Glutamatergic neuron (in vitro differentiated cells): ENCODE measurements at places on chromosomes 7 and 10.

GRCh38 chr7:29764227-29764626, 42.1 kb upstream of the WIPF3 start:
- DNase-seq, result no peak

GRCh38 chr7:13692548-13692947, 296.9 kb downstream of the ETV1 start:
- no peak for DNase-seq

- no peak for DNase-seq
Observed at GRCh38 chr10:44391981-44392380, 7.1 kb upstream of the CXCL12 start.

DNA sequence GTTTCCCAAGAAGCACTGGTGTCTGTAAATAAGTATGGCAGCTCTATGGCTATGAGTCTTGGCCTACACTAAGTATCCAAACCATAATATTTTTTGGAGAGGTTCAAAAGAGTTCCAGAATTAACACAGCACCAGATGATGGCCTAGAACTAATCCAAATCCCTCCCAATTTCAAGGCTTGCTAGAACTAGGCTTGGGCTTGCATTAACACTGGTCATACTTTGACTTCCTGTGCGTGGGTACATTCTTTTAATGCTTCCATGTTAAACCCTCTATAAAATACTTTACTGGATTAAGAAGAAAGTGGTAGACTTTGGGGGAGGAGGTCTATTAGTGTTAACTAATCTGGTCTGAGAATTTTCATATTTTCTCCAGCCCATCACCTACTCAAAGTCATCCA, 3.1 kb downstream of the AASS start:
- DNase-seq, result no peak

DNA sequence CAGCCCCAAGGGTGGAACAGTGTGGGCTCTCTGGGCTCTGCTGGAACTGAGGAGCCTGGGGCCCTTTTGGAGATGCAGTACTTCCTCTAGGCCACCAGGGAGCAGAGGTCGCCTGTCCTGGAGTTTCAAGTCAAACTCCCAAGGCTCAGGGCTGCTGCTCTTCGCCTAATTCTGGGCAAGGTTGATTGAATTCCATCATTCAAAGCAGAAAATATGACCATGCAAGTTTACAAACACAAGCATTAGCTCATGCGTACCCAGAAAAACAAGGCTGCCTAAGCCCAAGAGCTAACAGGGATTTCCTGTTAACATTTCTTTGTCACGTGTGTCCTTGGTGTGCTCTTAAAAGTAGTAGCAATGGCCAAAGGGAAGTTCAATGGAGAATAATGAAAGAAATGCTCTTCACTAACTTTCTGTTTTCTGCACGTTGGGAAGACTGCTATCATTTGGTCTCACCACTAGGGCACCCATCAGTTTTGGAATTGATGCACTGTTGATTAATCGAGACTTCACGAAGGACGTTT, 20.1 kb downstream of the LDB3 start:
- DNase-seq, result peak; percentile 61

- no peak for DNase-seq
Observed at GRCh38 chr10:49161411-49161997, 26.7 kb downstream of the TMEM273 start.

- DNase-seq, result no peak
Observed at GRCh38 chr7:104064969-104065387, 75.5 kb upstream of the RELN start.

- no peak for DNase-seq
Observed at GRCh38 chr7:16025696-16026095, 339.2 kb upstream of the MEOX2 start.

DNA sequence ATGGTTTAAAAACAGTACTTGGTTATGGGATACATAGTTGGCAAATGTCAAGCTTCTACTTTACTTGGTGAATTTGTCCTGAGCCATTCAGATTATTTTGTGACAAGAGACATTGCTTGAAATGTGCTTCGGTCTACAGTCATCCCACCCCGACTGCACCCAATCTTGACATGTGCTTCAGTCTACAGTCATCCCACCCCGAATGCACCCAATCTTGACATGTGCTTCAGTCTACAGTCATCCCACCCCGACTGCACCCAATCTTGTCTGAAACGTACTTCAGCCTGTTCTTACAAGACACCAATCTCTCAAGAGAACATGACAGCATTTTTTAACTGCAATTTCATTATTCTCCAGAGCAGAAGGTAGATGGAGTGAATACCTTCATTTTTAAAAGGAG, 47.8 kb downstream of the PRKCQ start:
- DNase-seq, result no peak

DNA sequence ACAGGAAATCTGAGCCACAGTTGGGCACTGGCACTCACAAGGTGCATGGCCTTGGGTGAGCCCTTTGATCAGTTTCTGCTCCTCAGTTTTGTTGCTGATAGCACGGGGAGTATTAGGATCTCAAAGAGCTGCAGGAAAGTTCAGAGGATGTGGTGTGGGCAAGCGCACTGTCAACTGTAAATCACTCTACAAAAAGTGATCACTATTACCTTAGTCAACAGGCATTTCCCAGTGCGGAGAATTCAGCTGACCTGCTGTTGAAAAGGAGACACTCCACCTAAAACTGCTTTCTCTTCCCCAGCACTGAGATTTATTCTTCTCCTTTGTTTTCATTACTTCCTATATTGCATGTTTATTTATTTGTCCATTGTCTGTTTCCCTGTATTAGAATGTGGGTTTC, 331.0 kb downstream of the PRPF18 start:
- DNase-seq, result no peak

GRCh38 chr7:141238596-141239243, 164.9 kb downstream of the TMEM178B start:
- DNase-seq, result no peak

DNA sequence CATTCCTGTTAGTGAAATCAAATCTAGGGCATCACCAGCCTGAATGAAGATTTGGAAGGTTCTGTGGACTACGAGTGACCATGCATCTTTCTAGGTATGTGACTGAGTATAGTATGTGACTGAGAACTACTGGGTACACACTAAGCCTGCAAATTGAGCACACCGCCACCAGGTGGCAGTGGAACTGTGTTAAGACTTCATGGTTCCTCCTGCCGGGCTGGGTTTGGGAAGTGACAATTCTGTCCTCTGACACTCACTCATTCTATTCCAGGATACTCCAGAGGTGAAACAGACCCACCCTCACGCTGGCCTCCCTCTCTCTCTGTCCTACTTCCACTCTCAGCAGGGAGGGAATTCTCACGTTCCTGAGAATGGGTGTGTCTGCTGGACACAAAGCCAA, 84.0 kb upstream of the TMEM248 start:
- peak; percentile 35 for DNase-seq

- no peak for DNase-seq
Observed at GRCh38 chr10:28940158-28940888, 263.0 kb downstream of the BAMBI start.

- no peak for DNase-seq
Observed at GRCh38 chr10:52491246-52491995, 177.3 kb downstream of the DKK1 start.

- no peak for DNase-seq
Observed at GRCh38 chr10:15252396-15252795, 83.9 kb upstream of the NMT2 start.

GRCh38 chr7:74029089-74029785, 1.3 kb downstream of the ELN start:
- no peak for DNase-seq

- DNase-seq, result no peak
Observed at GRCh38 chr10:52621635-52622079, 150.9 kb downstream of the MBL2 start.

DNA sequence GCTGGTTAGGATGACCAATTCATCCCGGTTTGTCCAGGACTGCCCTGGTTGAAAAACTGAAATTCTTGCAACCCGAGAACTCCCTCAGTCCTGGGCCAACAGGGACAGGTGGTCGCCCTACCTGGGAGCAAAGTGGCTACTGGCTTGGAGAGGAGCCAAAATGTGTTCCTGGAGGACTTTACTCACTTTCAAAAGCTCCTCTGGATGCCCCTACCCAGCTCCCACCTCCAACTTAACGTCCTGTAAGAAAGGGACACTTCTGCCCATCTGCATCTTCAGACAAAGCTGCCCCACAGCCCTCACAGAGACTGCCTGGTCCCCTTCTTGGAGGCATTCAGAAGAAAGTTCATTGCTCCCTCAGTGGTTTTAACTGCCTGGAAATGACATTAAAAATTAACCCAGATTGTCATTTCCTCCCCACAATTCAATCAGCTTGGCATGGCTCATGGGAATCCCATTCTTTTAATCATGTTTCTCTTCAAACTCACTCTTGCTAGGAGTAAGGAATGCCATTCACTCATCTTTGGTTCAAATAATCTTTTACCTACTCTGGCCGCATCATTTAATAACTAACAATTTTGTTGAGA, 24.0 kb upstream of the HSPA12A start:
- DNase-seq, result no peak

GRCh38 chr7:15043931-15044330, 141.4 kb upstream of the DGKB start:
- DNase-seq, result no peak

- DNase-seq, result no peak
Observed at GRCh38 chr10:21352886-21353285, 172.6 kb downstream of the SKIDA1 start.

DNA sequence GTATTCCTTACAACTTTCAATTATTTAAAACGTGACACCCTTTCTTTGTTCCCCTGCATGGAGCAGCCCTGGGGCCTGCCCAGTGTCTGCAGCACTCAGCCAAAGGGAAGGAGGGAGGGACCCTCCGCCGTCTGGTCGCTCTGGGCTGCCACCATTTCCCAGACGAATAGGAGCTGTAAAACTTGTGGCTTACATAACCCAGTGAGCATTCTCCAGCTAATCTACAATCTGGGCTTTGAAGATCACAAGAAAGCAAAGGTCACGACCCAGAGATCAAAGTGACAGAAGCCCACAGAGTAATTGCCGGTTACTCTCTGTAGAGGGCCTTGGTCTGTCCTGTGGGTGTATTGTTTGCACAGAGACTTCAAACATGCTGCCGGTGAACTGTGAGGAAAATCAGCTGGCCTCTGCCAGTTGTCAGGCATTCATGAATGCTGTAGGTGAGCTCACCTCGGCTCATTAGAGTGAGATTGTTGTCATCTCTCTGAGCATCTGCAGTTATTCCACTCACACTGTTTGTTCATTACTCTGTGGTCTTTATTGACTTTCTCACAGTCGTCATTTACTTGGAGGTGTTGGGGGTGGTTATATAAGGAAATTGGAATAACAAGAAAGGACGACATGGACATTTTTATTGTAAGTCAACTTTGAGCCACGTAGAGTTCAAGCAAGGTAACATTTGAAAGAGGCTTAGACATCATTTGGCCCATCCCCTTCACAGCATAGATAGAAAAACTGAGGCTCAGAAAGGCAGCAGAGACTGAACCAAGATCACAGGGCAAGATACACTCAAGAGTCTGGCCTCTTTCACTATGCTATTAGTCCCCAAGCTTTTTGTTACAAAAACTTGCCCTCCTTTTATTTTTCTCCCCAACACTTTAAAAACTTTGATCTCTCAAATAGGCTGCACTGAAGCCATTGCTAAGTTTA, 619.8 kb downstream of the LRMDA start:
- DNase-seq, result no peak

DNA sequence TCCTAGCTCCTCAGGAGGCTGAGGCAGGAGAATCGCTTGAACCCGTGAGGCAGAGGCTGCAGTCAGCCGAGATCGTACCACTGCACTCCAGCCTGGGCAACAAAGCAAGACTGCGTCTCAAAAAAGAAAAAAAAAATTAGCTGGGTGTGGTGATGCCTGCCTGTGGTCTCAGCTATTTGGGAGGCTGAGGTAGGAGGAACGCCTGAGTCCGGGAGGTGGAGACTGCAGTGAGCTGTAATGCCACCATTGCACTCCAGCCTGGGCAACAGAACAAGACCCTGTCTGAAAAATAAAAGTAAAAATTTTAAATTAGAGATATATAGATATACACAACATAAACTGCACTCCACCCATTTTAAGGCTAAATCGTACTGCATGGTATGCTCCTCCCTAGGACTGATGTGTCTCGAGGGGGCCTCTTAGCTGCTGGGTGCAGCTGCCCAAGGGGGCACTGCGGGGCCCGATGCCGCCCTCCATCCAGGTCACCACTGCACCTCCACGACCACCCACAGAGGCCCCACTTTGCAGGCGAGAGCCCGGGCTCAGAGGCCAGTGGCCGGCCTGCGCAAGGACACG, 40.9 kb upstream of the FOXK1 start:
- DNase-seq, result no peak

DNA sequence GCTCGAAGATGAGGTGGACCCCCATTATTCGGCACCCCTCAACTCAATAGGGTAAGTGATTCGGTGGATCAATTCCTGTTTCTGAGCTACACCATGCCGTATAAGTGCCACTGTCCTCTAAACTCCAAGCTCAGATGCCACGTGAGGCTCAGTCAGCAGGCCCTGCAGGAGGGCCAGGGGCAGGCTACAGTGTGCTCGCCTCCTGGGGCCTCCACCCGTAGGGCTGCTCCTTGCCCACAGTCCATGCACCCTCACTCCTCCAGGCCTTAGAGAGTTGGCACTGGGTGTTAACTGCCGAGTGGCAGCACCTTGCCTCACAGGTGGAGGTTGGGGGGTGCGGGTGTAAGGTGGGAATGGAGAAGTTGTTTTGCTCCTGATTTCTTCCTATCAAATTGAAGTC, 12.1 kb downstream of the C10orf53 start:
- no peak for DNase-seq

- no peak for DNase-seq
Observed at GRCh38 chr10:87053111-87053510, 33.0 kb downstream of the FAM25A start.

DNA sequence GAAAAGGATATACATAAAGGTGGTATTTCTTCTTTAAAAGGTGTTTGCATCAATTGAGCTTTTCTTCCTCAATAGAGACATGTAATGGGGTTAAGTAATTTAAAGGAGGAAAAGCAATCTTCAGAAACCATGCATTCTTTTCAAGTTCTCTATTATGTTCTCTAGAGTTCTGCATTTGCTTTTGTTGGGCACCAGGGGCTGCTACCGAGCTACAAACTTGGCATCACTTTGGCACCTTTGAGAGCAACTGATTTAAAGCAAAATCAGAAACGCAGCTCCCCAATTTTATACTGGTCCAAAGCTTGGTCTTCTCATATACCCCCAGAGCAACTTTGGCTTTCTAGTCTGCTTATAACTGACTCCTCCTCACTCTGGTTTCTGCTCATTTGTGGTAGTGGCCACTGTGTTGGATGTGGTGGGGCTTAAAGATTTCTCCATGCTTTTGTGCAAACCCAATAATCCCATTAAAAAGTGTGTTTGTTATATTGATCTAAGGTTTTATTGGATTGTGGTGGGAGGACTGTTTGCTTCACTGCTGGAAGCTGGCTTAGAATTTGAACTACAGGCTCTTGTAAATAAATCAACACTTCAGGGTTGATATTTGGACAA, 712.1 kb downstream of the PHTF2 start:
- peak; percentile 47 for DNase-seq

- DNase-seq, result no peak
Observed at GRCh38 chr10:114492351-114493037, 88.2 kb upstream of the AFAP1L2 start.

DNA sequence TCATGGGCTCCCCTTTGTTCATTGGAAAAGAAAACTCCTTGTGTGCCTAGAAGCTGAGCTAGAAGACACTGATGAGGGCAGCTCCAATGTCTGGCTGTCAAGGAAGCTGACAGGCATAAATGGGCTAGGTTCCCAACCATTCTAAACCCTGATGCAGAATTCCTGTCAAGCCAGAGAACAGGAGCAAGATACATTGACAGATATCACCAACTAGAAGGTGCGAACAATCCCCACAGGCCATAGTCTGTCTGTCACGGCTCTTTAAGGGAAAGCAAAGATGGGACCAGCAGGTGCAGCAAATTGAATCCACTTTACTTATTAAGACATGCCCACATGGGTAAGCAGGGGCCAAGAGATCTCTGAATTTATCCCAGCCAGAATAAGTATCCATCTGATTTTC, 617.9 kb upstream of the POT1 start:
- no peak for DNase-seq
